ENCODE measurements at places on chromosomes 1 and 21.

DNA sequence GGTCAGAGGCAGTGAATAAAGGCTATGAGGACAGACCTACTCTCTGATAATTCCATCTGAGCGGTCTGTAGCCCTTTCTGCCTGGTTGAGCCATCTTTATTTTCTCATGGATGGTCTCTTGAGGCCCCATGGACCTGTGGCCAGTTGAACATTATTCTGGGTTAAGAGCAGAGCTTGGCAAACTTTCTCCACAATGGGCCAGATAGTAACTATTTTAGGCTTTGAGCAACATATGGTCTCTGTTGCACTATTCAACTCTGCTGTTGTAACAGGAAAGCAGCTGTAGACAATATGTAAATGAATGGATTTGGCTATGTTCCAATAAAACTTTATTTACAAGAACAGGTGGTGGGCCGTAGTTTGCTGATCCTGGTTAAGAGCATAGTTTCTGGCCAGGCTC, 62.7 kb downstream of the KAZN start:
- DNase-seq = no peak

DNA sequence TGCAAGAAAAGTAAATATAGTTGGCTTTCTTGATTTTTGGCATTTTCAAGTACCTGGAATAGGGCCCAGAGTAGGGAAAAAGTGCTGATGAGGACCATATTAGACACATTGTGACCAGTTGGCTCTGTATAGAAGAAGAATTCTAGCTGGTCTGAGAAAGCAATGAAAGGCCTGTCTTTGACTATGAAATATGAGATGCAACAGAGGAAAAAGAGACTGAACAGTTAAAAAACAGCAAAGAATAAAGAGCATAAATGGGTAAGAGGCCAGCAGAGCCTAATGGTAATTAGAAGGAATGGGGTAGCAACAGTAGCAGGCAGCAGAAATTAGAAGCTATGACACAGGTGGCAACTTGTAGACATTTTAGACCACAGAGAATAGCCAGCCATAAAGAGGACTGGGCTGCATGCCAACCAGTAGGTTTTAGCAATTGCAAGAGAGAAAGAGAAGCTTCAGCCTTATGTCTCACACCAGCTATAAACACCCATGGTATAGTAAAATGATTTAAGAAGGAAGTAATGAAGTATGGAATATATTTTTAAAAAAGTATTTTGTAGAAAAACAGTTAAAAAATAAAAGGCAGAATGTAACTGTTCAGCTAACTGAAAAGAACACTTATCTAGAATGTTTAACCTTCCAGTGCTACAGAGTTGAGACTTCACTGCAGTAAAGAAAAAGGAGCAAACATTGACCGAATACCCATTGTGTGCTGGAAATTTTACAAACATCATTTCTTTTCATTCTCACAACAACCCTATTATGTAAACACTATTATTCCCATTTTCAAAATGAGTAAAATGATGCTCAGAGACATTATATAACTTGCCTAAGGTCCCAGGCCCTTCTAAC, 114.1 kb downstream of the LHX4 start:
- DNase-seq = no peak

GRCh38 chr1:216758161-216758560, 34.9 kb upstream of the ESRRG start:
- no peak for DNase-seq

DNA sequence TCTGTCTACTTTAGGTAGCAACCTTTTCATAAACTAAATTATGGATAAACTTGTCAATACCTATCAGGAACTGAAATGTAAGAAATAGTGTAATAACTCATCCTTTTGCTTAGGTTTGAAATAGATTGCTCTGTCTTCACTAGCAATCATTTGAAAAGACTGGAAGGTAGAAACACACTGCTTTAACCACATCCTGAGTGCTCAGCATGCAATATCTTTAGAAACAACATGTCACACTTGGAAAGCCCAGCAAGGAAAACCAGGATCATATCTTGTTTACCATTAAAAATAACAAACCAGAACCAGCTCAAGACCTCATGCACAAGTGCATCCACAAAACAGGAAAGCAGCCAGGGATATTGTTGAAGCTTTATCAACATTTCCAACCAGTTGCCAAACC, 3.6 kb downstream of the KCNJ6 start:
- DNase-seq = no peak

DNA sequence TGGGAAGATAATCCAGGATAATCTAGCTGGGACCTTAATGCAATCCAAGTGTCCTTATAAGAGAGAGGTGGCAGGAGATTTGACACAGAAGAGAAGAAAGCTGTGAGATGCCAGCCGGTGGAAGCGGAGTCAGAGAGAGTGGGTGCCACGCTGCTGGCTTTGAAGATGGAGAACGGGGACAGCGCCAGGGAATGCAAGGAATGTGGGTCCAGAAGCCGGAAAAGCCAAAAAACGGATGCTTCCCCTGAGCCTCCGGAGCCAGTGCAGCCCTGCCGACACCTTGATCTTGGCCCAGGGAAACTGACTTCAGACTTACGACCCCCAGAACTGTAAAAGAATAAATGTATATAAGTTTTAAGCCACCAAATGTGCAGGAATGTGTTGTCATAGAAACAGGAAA, 152.6 kb downstream of the ZNF281 start:
- no peak for DNase-seq

DNA sequence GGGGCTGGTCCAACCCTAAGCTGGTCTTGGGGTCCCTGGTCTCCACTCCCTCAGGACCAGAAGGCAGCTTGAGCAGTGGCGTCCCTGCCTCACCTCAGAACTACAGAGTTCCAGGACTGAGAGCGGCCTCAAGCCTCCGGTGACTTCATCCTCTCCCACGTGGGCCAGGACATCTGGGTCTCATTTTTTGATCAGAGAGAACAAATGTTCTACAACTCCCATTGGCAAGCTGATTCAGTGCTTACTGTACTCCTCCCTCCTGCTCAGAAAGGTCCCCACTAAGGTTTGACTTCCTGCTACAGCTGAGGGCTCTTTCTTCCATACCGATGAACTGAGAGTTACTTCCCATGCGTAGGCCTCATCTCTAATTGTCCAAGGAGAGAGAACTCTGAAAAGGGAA, 78.5 kb downstream of the PLXNA2 start:
- no peak for DNase-seq

GRCh38 chr1:232014941-232015340, 388.4 kb downstream of the DISC1 start:
- DNase-seq = no peak

GRCh38 chr1:37723390-37724078, 31.2 kb downstream of the CDCA8 start:
- no peak for DNase-seq

GRCh38 chr1:223374064-223374610, 10.2 kb upstream of the SUSD4 start:
- no peak for DNase-seq

GRCh38 chr1:185495007-185495406, 178.0 kb upstream of the IVNS1ABP start:
- no peak for DNase-seq

- DNase-seq = no peak
Observed at GRCh38 chr1:83961571-83962295, 37.2 kb downstream of the TTLL7 start.

GRCh38 chr1:109879881-109880525, 30.6 kb upstream of the CSF1 start:
- DNase-seq = no peak

GRCh38 chr1:34631126-34631525, 123.7 kb upstream of the GJB5 start:
- no peak for DNase-seq

GRCh38 chr21:45554477-45555175, 12.4 kb upstream of the SLC19A1 start:
- DNase-seq = peak; percentile 70

DNA sequence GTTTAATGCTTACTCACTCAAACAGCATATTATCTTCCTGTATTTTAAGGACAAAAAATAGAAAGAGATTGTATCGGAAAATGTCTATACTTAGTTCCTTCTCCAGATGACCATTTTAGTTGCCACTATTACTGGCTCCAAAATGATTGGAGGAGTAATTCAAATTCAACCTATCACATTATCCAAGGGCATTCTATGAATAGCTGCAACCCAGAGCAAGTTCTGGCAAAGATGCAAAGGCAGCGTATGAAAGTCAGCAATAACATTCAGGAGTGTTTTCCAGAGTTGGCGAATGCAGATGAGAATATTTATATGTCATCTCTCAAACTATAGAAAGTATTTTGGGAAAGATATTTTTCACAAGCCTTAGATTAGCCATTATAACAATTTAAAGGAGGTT, 389.8 kb upstream of the ADGRL2 start:
- DNase-seq = no peak

GRCh38 chr1:228490120-228491078, 3.2 kb downstream of the RNF187 start:
- no peak for DNase-seq

DNA sequence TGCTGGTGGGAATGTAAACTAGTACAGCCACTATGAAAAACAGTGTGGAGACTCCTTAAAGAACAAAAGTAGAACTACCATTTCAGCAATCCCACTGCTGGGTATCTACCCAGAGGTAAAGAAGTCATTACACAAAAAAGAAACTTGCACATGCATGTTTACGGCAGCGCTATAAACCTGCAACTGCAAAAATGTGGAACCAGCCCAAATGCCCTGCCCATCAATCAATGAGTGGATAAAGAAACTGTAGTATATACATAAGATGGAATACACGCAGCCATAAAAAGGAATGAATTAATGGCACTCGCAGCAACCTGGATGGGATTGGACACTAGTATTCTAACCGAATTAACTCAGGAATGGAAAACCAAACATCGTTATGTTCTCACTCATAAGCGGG, 51.0 kb downstream of the ZSWIM5 start:
- DNase-seq = no peak

- DNase-seq = no peak
Observed at GRCh38 chr1:159943908-159944622, 1.3 kb downstream of the IGSF9 start.

DNA sequence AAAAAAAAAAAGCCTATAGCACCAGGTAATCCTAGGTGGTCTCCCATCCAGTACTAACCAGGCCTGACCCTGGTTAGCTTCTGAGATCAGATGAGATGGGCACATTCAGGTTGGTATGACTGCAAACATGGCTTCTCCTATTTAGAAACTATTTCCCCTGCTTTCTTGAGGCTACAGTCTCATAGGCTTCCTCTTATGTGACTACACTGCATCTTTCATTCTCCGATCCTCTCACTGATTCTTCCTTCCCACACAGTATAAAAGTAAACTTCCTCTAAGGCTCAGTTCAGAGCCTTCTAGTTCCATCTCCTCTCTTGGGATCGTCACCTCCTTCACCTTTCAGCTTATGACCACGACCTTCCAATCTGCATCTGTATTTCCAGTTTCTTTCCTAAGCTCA, 30.4 kb upstream of the RNF2 start:
- no peak for DNase-seq

GRCh38 chr1:112371775-112372174, 24.2 kb upstream of the CTTNBP2NL start:
- no peak for DNase-seq

GRCh38 chr1:221863635-221864034, 121.7 kb upstream of the DUSP10 start:
- no peak for DNase-seq

DNA sequence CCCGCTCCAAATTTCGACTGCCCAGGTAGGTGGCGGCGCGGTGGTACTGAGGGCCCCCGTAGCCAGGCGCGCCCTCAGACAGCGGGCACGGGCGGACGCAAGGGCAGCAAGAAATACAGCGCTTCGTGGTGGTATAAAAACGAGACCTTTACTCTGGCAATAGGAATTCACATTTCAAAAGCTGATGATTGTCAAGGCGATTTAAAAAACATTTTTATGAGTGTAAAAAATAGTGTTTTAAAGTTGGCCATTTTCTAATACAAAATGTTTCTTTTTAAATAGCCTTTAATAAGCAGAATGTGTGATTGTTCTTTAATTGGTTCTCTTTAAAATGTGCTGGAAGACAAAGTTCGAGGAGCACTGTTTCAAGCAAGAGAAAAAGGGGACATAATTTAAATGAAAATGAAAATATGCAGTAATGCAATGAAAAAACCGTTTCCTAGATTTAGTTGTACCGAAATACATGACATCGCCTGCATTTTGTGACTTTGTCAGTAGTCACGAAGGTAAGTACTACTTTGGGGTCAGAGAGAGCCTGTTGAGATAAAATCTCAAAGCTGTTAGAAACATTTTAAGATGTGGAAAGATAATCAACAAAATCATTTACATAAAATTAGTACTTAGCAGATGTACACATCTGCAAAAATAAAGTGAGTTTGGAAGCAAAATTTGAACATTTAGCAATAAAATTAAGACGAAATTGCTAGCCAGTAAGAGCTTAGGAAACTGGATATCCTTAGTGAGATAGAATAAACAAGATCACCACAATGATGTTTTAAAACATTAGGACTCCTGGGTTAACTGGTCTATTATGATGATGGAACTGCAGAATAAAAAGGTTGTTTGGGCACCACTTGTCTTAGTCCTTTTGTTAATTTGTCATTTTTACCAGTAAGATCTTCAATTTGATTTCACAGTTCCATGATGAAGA, 1.1 kb upstream of the PSMG1 start:
- no peak for DNase-seq

DNA sequence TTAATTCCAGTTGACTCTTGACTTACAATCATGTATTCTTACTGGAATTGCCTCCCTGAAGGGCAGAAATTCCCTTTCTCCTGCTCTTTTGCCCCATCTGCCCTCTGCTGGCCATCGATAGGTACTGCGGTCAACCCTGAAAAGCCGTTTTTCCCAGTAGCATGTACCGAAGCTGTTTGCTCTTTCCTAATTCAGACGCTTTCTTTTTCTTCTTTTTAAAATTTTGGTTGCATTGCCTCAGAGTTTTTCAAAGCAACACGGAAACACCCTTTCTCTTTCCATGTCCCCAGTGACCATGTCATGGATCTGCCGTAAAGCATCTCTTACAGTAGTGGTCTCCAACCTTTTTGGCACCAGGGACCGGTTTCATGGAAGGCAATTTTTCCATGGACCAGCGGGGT, 164.2 kb upstream of the C1orf21 start:
- DNase-seq = peak; percentile 45

- DNase-seq = no peak
Observed at GRCh38 chr1:211352985-211353515, 26.4 kb downstream of the TRAF5 start.

DNA sequence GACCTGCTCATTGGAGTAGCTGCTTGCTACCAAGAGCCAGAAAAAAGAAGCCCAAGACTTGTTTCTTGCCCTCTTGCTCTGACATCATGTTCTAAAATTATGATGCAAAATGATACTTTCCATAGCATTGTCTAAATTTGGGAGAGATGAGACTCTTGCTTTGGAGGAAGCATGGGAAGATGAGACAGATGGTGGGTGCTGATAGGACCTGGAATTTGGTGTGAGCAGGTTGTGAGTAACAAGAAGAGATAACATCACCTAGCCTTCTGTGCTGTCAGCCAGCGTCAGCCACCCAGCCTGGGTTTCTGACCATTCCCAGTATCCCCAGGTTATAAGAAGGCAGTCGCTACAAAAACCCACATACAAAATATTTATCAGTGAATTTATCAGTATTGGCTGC, 67.1 kb upstream of the GCLM start:
- DNase-seq = no peak

DNA sequence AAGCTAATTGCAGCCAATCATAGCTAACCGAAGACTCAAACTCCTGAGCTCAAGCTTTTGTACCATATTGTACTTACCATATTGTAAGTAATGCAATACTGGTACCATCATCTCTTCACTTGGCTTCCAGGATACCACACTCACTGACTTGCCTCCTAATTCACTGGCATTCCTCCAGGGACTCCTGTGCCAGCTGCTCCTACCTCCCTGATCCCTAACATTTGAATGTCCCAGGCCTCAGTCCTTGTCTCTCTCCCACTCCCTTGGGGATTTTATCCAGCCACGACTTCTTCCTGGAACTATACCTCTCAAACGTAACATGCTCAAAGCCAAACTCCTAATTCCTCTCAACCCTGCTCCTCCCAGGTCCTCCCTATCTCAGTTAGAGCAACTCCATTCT, 33.8 kb downstream of the USP48 start:
- DNase-seq = no peak
